ENCODE measurements at places on chromosomes 2 and 18. TPM values are rescaled to one million over a fixed set of nuclear protein-coding genes. Genes with fewer than 3 reads are reported as not detected.

DNA sequence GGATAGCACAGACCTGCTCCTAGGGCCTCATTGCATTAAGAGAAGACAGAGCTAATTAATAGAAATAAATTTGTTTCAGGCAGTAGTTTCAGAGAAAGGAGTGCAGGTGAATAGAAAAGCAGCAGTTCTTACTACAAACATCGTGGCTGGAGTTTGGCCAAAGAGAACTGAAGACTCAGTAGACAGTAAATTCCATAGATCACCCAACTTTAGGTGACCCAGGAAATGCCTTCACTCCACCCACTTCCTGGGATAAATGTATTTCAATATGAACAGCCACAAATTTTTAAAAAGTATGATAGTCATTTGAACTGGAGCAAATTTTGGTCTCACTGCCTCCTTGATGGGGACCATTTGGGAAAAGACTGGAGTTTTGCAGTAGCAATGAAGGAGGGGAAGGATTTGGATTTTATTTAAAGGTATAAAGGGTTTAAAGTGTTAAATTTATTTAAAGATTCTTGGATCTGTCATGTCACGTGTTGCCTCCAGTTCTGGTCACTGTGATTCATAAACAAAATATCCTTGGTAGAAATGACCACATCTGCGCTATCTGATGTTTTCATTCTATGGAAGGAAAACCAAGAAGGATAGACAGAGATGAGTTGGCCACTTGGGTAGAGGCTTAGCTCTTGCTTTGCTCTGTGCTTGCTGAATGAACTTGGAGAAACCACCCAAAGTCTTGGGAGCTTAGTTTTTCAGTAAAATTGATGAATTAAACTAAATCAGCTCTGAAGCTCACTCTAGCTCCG is 390.2 kb downstream of the THSD7B start:
- DNase-seq = no peak

- DNase-seq = no peak
Measured at GRCh38 chr18:8795586-8796325, 90.4 kb downstream of the MTCL1 start.

- DNase-seq = no peak
Measured at GRCh38 chr2:232749331-232749730, 27.0 kb downstream of the KCNJ13 start.

DNA sequence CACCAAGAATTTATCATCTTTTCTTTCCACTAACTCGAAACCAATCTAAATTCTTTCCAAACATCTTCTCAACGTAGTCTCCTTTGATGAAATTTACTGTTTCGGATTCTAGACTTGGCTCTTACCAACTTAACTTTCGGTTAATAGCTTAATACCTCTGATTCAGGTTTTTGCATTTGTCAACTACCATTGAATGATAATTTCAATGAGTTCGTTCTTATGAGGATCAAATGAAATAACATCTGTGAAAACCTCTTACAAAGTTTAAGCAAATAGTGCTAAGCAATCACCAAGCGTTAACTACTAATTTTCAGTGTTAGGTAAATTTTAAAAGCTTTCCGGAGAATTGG is 593 bp upstream of the NRBP1 start:
- DNase-seq = no peak

DNA sequence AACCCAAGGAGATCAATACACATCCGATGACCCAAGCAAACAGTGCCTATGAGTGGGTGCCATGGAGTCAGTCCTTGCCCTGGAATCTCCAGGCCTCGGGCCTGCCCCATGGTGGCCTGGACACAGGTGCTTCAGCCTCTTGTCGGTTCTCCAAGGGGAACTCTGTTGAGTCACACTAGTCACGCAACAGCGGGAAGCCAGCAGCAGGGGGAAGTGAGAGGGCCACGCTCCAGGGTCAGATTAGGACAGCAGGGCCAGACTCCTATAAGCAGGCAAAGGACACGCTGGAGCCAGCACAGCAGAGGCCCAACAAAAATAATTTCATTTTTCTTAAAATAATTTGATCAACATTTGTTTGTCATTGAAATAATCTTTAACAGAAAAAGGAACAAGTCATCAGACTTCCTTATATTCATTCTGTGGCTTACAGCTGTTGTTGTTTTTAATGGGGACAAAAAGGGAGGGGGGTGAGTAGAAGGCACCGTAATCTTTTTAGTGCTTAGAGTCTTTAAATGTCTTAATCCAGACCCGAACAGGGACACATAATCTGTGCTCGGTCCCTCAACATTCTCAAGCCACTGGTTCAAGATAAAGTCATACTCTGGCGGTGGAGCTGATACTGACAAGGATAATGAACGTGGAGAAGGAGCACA is 16.4 kb upstream of the ARMC9 start:
- peak; percentile 88 for DNase-seq

LAMA3 gene
- 137 TPM for polyA plus RNA-seq

PLCL1 gene
- polyA plus RNA-seq = 13.1 TPM

DNA sequence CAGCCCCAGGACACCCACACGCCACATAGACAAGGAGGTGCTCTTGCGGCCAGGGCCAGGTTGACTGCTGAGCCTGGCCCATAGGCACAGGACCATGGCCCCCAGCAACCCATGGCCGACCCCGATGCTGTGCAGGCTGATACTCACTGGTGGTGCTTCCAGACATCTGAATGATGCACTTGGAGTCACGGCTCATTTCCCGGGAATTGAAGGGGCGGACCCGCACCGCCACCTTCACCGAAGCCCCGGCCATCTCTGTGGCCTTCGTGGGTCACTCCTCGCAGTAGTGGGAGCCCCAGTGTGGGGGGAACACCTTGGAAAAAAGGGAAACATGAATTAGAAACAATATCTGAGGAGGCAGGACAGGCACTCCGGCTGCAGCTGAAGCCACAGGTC is 22.5 kb downstream of the KIF1A start:
- peak; percentile 8 for DNase-seq

DNA sequence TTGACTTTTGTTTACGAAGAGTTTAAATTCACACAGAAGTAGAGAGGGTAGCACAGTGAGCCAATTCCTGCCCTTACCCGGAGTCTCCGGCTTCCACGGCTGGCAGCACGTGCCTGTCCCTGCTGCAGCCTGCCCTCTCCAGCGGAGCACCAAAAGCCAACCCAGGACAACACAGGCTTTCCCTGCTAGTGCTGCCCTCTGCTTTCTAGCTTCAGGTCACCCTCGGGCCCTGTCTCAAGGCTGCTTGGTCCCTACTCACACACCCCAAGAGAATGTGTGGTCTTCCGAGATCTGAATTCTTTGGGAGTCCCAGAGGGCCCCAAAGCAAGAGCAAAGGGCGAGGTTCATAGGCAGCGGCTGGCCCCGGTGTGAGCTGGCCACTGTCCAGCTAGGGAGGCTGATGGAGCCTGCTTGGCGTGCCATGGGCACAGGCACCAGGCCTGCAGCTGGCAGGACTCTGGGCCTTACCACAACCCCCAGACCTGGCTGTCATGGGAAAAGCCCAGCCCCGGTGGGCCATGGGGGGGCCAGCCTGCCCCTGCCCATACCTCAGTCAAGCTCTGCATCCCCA is 7.0 kb upstream of the HS6ST1 start:
- no peak for DNase-seq
